ENCODE measurements at places on chromosomes 7 and 10. TPM values are rescaled to one million over a fixed set of nuclear protein-coding genes. Genes with fewer than 3 reads are reported as not detected.

GRCh38 chr7:68929781-68930261, 668.5 kb upstream of the AUTS2 start:
- no peak for DNase-seq

GRCh38 chr10:117609796-117610170, 67.2 kb downstream of the EMX2 start:
- no peak for DNase-seq

The FRA10AC1 gene
- 29.4 TPM for total RNA-seq

The GJC3 gene
- 1.1 TPM for total RNA-seq

GRCh38 chr7:27344471-27344870, 101.9 kb downstream of the EVX1 start:
- no peak for DNase-seq

GRCh38 chr10:61285749-61286148, 167.4 kb downstream of the TMEM26 start:
- no peak for DNase-seq

GRCh38 chr7:107502154-107502553, 32.3 kb downstream of the GPR22 start:
- no peak for DNase-seq

DNA sequence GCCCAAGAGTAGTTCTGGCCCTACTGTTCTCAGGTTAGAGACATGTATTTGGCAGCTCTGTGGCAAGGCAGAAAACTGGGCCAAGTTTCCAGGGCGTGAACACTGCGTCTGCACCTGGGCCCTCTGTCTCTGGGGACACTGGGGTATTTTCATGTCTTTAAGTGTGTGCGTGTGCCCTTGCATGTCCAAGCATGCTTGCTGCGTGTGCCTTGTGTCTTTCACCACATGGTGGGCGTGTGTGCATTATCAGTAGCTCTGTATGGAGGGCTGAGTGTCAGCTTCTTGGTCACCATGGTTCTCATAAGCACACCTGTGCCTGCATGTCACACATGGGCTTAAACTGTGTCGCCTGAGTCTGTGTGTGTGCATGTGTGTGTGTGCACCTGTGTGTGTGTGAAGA, 69.3 kb downstream of the HIPK2 start:
- DNase-seq, result no peak

DNA sequence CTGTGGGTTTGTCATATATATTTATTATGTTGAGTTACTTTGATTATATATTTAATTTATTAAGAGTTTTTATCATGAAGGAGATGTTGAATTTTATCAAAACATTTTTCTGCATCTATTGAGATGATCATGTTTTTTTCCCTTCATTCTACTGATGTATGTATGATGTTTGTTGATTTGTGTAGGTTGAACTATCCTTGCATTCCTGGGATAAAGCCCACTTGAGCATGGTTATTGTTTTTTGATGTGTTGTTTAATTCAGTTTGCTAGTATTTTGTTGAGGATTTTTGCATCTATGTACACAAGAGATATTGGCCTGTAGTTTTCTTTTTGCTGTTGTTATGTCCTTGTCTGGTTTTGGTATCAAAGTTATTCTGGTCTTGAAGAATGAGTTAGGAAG, 31.1 kb downstream of the SCART1 start:
- DNase-seq, result no peak

DNA sequence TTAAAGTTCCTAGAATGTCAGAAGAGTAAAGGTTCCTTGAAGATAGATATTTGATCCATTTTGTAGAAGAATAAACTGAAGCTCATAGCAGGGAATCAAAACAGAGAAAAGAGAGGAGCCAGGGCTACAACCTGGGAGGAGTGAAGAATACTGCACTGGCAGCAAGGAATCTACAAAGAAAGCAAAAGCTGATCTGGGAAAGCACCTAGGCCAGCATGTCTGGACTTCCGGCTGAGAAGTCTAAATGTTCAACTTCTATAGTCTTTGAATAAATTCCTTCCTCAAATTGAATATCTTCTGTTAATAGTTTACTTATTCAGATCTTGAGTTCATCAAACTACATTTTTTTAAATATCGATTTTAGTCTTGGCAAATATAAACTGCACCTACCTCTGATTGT, 78.2 kb downstream of the VPS41 start:
- DNase-seq, result no peak

The WNT8B gene
- 0.40 TPM for total RNA-seq

DNA sequence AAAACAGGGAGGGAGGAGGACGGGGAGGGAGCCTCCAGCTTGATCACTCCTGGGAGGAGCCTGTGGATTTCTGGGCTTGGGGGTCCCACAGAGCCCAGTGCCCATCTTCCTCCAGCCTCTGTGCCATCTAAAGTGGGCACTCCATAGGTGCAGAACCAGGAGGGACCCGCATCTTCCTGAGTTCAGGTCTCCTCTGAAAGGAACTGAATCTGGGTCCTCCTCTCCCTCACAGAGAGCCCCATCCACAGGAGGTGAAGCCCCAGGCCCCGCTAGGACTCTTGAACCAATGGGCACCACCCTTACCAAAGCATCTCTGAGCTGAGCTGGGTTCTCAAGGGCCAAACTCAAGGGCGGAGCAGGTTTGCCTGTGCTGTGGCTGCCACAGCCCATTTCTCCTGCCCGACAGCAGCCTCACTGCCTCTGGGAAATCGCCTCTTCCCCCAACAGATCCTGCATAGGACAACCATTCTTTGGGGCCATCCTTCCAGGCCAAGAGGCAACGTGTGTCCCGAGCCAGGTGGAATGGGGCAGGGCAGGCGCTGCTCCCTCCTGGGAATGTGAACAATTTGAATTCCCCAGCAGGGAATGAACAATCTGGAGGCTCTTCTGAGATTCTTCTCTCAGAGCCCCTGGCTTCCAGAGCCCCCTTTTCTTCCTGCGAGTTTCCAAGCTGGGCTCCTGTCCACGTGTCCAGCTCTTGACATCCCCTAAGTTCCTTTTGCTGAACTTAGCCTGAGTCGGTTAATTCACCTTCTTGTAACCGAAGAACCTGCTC, 411.0 kb upstream of the FOXK1 start:
- no peak for DNase-seq

The FAM20C gene
- total RNA-seq, result 0.59 TPM

Measured in activated CD4-positive, alpha-beta T cell treated with anti-CD3 and anti-CD28 coated beads for 36 hours (primary cell).